Prostate gland (tissue), 2 donors: ENCODE measurements at places on chromosomes 6 and 20.

DNA sequence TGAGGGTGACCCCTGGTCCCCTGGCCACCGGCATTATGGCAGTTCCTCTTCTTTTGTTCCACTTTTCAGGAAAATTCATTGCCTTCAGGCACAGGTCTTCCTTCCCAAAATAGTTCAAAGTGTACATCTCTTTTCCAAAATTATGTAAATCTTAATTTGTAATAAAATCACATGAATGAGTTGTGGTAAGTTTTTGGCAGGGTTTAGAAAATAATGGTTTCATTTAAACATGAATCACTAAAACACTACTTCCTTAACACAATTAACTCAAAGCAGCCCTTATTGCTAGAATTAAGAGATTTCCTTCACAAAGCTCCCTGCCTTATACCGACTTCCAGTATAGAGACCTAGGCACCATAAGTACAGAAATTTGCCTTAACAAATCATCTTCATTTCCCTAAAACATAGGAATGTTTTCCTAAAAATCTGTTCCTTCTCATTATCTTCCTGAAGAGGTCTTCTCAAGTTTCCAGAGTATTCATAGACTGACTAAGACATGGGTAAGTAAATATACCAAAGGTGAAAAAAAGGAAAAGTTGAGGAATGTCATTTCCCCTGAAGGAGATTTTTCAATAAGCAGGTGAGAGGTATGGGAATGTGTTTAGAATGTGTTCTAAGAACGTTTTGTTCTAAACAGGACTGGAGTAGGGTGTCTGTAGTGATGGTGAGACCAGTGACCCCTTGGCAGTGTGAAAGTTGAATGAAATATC lies 148.2 kb upstream of the CITED2 start:
- no peak overlapping the region for H3K27ac ChIP-seq
- H3K4me1 ChIP-seq, result no peaks in the 10 kb centered on the region
- no peak for DNase-seq
- H3K27me3 ChIP-seq, result no peaks in the 10 kb centered on the region
- H3K36me3 ChIP-seq, result no peaks in the 10 kb centered on the region

DNA sequence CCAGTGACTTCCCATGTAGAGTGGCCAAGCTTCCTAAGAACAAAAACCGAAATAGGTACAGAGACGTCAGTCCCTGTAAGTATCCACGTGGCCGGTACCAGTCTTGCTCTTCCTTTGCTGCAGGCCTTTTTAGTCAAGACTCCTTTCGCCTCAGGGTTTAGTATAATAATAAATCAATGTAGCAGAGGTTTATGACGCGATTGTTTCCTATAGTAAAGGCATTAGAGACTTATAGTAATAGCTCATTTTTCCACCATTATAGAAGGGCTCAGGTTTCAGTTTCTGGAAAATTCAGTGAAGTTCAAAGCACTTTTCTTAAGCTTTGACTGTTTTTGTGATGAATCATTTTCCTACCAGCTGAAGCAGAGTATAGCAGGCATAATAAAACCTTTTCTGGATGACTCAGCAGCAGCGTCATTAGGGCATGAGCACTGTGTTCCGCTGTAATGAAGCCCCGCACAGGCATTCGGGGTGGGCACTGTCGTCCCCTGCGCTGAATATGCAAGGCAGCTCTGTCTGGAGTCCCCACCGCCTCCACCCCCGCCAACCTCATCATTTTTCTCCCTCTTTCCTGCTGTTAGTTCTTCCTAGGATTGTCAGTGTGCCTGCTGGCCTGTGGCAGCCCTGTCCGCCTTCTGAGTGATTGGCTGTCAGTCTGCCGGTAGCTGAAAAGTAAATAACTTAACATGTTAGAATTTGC lies 51.3 kb downstream of the PTPN1 start:
- no peaks in the 10 kb centered on the region for H3K27me3 ChIP-seq
- H3K27ac ChIP-seq, result peak overlapping the region; percentile 38
- no peaks in the 10 kb centered on the region for H3K4me1 ChIP-seq
- H3K4me3 ChIP-seq, result no peak overlapping the region
- DNase-seq, result no peak
- no peaks in the 10 kb centered on the region for H3K36me3 ChIP-seq

- no peak overlapping the region for H3K4me3 ChIP-seq
- no peak overlapping the region for H3K27ac ChIP-seq
- no peaks in the 10 kb centered on the region for H3K36me3 ChIP-seq
- H3K27me3 ChIP-seq, result no peaks in the 10 kb centered on the region
- DNase-seq, result no peak
Measured at GRCh38 chr6:15276036-15276985, 30.4 kb downstream of the JARID2 start.

- H3K4me3 ChIP-seq, result no peak overlapping the region
- peak overlapping the region; percentile 74 for H3K27ac ChIP-seq
- peak; percentile 19 for DNase-seq
Measured at GRCh38 chr6:53433261-53433950, 84.7 kb upstream of the ELOVL5 start.

- H3K4me3 ChIP-seq, result no peak overlapping the region
- H3K27me3 ChIP-seq, result no peaks in the 10 kb centered on the region
- DNase-seq, result no peak
- no peaks in the 10 kb centered on the region for H3K4me1 ChIP-seq
- H3K27ac ChIP-seq, result no peak overlapping the region
Measured at GRCh38 chr6:75124983-75125382, 80.9 kb downstream of the COL12A1 start.

DNA sequence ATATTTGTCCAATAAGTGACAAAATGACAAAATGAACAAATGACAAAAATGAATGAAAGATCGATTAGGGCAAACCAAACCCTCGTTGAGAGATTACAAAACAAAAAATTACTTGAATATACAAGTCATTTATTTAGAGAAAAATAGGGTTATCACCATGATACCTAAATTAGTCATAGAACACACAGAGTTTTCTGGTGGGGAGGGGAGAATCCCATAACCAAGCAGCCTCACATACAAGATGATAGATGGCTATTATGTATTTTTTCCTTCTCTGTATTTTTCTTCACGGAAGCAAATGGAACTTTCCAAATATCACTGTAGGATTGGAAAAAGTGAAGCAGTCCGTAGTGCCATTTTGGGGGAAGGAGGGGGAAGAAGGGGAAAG lies 28.5 kb upstream of the BMP6 start:
- H3K4me3 ChIP-seq, result no peak overlapping the region
- H3K4me1 ChIP-seq, result no peaks in the 10 kb centered on the region
- H3K27me3 ChIP-seq, result no peaks in the 10 kb centered on the region
- H3K36me3 ChIP-seq, result no peaks in the 10 kb centered on the region

DNA sequence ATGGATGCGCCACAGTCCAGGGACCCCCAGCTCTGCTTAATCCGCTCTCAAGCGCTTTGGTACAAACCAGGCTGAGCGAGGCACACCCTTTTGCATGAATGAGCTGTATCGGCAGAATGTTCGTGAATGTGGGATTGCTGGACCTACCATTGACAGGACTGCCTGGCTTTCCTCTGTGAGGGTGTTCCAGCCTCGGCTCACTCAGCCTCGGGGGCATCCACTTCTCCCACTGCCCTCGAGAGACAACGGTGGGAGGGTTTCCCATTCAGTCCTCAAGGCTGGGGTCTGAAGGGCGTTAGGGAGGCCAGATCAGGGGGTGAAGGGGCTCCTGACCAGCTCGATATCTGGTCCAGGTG lies 17.4 kb downstream of the MDFI start:
- H3K36me3 ChIP-seq, result no peaks in the 10 kb centered on the region
- no peaks in the 10 kb centered on the region for H3K4me1 ChIP-seq
- H3K27ac ChIP-seq, result no peak overlapping the region
- no peaks in the 10 kb centered on the region for H3K27me3 ChIP-seq
- no peak for DNase-seq
- H3K4me3 ChIP-seq, result no peak overlapping the region

GRCh38 chr6:14824060-14824459 lies 421.8 kb upstream of the JARID2 start:
- no peak overlapping the region for H3K27ac ChIP-seq
- no peaks in the 10 kb centered on the region for H3K4me1 ChIP-seq
- no peak for DNase-seq
- H3K27me3 ChIP-seq, result no peaks in the 10 kb centered on the region

- no peaks in the 10 kb centered on the region for H3K4me1 ChIP-seq
- H3K27me3 ChIP-seq, result no peaks in the 10 kb centered on the region
- no peak for DNase-seq
- H3K27ac ChIP-seq, result no peak overlapping the region
- H3K4me3 ChIP-seq, result no peak overlapping the region
- no peaks in the 10 kb centered on the region for H3K36me3 ChIP-seq
Measured at GRCh38 chr6:129634411-129635230, 75.4 kb downstream of the ARHGAP18 start.

DNA sequence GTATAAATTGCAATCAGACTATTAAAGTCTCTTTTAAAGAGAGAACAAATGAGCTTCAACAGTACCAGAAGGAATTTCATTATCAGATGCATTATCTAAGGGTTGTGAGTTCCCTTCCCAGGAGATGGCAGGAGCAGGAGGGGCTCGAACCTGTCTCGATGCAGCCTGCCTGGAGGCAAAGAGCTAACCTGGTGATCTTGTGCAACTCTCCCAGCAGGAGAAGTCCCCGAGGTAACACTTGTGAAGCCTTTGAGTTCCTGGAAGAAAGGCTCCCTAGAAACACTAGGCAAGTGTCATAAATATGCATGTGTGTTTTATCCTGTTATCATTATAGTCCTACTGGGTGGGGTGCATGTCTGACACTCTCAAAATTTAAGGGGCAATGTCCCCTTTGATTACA lies 232.2 kb upstream of the ARID1B start:
- H3K27me3 ChIP-seq, result no peaks in the 10 kb centered on the region
- H3K27ac ChIP-seq, result no peak overlapping the region
- H3K36me3 ChIP-seq, result no peaks in the 10 kb centered on the region
- DNase-seq, result no peak
- no peaks in the 10 kb centered on the region for H3K4me1 ChIP-seq

- DNase-seq, result no peak
- peaks cover 2% of the 10 kb centered on the region for H3K27me3 ChIP-seq
- no peaks in the 10 kb centered on the region for H3K4me1 ChIP-seq
- H3K4me3 ChIP-seq, result no peak overlapping the region
Measured at GRCh38 chr20:64153861-64154589, 10.2 kb upstream of the MYT1 start.

- no peak overlapping the region for H3K27ac ChIP-seq
- no peaks in the 10 kb centered on the region for H3K27me3 ChIP-seq
- H3K4me3 ChIP-seq, result no peak overlapping the region
- no peaks in the 10 kb centered on the region for H3K36me3 ChIP-seq
- H3K4me1 ChIP-seq, result no peaks in the 10 kb centered on the region
- peak; percentile 34 for DNase-seq
Measured at GRCh38 chr20:64212755-64213154, 42.8 kb upstream of the PCMTD2 start.

- no peaks in the 10 kb centered on the region for H3K27me3 ChIP-seq
- H3K4me3 ChIP-seq, result no peak overlapping the region
- H3K36me3 ChIP-seq, result no peaks in the 10 kb centered on the region
- peaks cover 21% of the 10 kb centered on the region for H3K4me1 ChIP-seq
- H3K27ac ChIP-seq, result peak overlapping the region; percentile 88
Measured at GRCh38 chr6:7145885-7146828, 38.4 kb downstream of the RREB1 start.

DNA sequence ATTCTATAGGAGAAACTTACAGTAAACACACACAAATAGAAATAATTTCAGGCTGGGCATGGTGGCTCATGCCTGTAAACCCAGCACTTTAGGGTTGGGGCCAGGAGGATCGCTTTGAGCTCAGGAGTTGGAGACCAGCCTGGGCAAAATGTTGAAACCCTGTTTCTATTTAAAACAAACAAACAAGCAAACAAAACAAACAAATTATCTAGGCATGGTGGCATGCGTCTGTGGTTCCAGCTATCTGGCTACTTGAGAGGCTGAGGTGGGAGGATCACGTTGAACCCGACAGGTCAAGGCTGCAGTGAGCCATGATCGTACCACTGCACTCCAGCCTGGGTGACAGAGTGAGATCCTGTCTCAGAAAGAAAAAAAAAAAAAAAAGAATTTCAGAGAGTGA lies 64.0 kb downstream of the NHLRC1 start:
- no peak for DNase-seq
- no peaks in the 10 kb centered on the region for H3K27me3 ChIP-seq
- H3K4me1 ChIP-seq, result no peaks in the 10 kb centered on the region
- no peak overlapping the region for H3K27ac ChIP-seq

DNA sequence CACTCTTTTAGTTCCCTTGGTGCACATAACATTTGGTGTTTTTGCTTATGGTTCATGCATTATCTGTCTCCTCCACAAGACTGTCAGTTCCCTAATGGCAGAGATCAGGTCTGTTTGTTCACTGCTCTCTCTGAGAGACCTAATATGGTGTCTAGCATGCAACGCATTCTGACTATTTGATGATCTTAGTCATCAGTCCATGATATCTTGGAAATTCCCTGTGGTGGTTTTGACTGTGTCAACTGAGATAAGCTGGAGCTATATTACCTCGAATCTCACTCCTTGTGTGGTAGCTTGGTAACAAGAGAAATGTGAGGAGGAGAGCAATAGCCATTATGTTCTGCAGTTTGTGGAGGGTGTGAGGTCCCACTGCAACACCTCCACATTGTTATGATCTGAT lies 229.8 kb downstream of the FRK start:
- H3K4me1 ChIP-seq, result no peaks in the 10 kb centered on the region
- no peak for DNase-seq
- no peak overlapping the region for H3K4me3 ChIP-seq
- no peaks in the 10 kb centered on the region for H3K36me3 ChIP-seq
- no peak overlapping the region for H3K27ac ChIP-seq

- no peaks in the 10 kb centered on the region for H3K4me1 ChIP-seq
- no peaks in the 10 kb centered on the region for H3K27me3 ChIP-seq
- no peaks in the 10 kb centered on the region for H3K36me3 ChIP-seq
- H3K27ac ChIP-seq, result no peak overlapping the region
Measured at GRCh38 chr6:113719545-113719944, 137.6 kb upstream of the MARCKS start.

GRCh38 chr20:59940956-59941294 lies 736 bp downstream of the FAM217B start:
- peak overlapping the region; percentile 60 for H3K4me3 ChIP-seq
- no peaks in the 10 kb centered on the region for H3K27me3 ChIP-seq
- H3K4me1 ChIP-seq, result peaks cover 25% of the 10 kb centered on the region
- peak overlapping the region; percentile 96 for H3K27ac ChIP-seq
- no peak for DNase-seq

DNA sequence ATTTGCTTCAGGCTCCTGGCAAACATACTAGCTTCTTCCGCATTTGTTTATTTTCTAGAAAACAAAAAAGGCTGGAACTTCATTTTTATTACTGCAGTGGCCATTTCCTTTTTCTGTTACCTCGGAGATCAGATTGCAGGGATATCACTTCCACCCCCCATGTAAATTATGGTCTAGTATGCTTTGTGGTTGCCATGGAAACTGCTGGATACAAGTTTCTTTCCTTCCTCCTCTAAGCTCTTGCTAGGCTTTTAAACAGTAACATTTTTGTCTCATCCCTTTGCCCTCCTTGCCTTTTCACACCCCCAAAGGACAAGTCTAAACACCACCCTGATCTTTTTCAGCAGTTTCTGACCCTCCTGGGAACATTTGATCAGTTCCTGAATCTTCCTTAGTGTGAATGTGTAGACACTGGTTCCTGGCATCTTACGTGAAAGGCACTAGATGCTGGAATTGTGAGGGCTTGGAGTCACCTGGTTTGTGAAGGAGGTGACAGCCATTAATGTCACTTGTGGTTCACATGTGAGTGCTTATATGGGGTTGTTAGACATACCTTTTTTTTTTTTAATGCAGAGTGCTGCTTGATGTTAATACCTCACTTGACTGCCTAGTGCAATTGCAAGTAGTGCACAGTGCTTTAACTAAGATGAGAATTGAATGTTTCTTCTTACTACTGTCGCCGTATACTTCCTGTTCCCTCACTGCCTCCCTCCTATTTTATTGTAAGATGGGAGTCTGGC lies 181.6 kb downstream of the JARID2 start:
- no peaks in the 10 kb centered on the region for H3K27me3 ChIP-seq
- H3K36me3 ChIP-seq, result no peaks in the 10 kb centered on the region
- no peak for DNase-seq
- peaks cover 7% of the 10 kb centered on the region for H3K4me1 ChIP-seq
- H3K4me3 ChIP-seq, result no peak overlapping the region

- H3K4me3 ChIP-seq, result no peak overlapping the region
- DNase-seq, result no peak
- H3K27ac ChIP-seq, result no peak overlapping the region
Measured at GRCh38 chr20:15339264-15339663, 1001.9 kb upstream of the FLRT3 start.
